ENCODE measurements at places on chromosomes 5 and 9.
A peak's percentile ranks its signal among the peaks of the same experiment; 100 is the strongest.

GRCh38 chr9:129172816-129173215, 5.2 kb downstream of the IER5L start:
- no peak for DNase-seq

GRCh38 chr5:168193493-168194250, 97.8 kb upstream of the WWC1 start:
- DNase-seq: no peak

DNA sequence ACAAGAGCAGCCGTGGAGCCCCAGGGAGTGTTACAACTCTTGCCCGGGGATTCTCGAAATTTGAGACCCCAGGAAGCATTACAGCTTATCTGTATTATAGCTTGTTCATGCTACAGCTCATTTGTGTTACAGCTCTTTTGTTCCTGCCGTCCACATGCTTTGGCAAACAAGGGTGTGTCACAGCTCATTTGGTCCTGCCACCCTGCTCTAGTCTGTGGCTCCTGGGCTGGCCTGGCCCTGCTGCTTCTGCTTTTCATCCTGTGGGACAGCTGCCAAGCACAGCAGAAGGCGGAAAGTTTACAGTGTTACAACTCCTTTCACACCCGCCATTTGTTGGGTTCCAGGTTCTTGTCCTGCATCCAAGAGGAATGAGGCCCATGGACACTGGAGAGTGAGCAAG, 685.0 kb downstream of the SLCO4C1 start:
- DNase-seq: no peak

DNA sequence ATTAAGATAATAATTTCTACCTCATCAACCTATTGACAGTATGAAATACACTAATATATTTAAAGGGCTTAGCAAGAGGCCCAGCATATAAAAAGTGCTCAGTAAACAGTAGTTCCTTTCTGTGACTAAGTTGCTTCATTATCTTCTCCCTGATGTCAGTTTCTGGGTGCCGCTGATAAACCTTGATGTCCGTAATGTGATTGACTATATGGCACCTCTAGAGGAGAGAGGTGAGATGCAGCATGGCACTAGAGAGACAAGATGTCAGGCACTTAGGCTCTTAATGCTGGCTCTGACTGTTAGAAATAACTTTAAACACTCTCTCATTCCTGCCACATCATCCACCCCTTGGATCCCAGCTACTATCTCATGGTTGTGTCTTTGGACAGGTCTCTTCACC, 455.9 kb upstream of the KLF4 start:
- DNase-seq: no peak

- DNase-seq: peak; percentile 91
Measured at GRCh38 chr9:115118879-115119218, 892 bp upstream of the TNC start.

DNA sequence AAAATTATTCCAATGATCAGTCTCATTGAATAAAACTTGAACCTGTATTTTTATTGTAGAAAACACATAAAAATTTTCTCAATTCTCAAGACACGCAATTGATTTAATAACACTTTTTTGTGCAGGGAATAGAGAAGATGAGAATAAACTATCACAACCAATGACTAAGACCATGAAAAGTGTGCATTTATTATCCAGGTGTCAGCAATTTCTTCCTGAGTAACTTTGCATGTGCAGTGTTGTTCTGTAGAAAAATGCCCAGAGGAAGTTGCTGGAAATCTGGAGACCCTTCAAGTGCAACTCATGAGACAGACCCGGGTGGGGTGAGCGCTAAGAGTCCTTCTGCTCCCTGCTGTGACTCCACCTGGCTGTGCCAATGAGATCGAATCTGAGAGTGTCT, 405.7 kb downstream of the SEMA5A start:
- no peak for DNase-seq

DNA sequence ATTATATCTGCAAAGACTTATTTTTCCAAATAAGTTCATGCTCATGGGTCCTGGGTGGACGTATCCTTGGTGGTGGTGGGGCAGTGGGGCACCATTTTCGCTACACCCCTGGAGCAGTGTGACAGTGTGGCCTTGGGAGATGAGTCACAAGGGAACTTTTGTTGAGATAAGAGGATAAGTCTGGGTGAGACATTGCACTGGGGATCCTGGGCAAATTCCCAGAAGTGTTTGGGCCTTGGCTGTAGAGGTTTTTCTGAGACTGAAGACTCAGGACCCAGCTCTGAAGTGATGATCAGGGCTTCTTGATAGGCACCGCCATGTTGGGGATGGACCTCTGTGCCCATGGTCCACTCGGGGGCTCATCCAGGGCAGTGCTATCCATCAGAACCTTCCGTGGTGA, 149.4 kb downstream of the MACROH2A1 start:
- no peak for DNase-seq

GRCh38 chr5:139079225-139079990, 118.8 kb downstream of the SIL1 start:
- no peak for DNase-seq

GRCh38 chr9:69655065-69655464, 17.1 kb downstream of the APBA1 start:
- no peak for DNase-seq

DNA sequence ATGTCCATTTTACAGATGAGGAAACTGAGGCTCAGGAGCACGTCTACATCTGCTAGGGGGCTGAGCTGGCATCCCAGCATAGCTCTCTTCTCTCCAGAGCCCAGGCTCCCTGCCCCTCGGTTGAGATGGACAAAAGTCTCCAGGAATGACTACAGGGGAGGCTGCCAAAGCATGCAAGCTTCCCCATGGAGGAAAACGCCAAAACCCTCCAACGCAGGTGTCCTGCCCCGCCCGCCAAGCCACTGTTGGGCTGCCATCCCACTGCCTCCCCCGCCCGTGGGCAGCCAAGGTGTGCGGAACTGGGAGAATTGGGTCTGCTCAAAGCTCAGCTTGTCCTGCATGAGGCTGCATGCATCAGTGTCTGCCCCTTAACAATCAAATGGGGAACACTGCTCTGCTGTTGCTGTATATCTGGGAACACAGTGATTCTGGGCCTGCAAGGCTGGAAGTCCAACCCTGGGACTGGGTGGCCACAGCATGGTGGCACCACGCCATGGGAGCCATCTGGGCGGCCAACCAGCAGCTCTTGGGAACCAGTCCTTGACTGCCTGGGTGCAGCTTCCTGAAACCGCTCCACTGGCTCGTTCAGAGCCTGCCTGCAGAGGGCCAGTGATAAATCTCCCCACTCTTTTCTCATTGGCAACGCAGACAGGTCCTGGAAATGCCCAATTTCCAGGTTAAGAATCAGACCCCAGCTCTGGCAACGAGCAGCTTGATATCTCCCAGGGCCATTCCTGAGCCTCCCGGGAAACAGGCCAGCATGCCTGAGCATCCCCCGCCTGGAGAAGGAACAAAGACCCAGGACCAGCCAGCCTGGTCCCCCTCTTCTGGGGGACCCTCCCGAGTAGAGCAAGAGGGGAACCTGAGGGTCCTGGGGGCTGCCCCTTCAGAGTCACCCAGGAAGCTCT, 3.5 kb downstream of the RALGDS start:
- no peak for DNase-seq

GRCh38 chr5:75113354-75114113, 61.2 kb upstream of the GCNT4 start:
- DNase-seq: no peak

- no peak for DNase-seq
Measured at GRCh38 chr5:69467442-69468225, 25.0 kb upstream of the OCLN start.

DNA sequence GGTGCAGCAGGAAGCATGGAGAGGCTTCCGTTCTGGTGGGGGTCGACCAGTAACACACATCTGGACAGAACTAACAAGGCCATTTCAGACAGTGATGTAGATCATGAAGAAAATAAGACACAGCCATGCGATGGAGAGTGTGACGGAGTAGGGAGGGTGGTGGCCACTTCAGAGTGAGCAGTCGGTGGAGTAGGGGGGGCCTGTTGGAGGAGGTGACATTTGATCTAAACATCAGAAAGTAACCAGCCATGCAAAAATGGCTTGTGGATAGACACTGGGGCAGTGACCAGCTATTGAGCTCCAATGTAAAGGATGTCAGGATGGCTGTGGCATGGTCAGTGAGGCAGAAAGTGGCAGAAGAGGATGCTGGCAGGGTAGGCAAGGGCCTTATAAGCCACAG, 65.9 kb downstream of the PPARGC1B start:
- no peak for DNase-seq

- no peak for DNase-seq
Measured at GRCh38 chr9:114313186-114313585, 9.7 kb upstream of the ORM1 start.

- no peak for DNase-seq
Measured at GRCh38 chr9:121770415-121771273, 119.2 kb downstream of the DAB2IP start.

- DNase-seq: no peak
Measured at GRCh38 chr5:164818445-164818844, 1313.0 kb downstream of the MAT2B start.

- peak; percentile 22 for DNase-seq
Measured at GRCh38 chr9:92328225-92328624, 2.5 kb downstream of the CENPP start.

- no peak for DNase-seq
Measured at GRCh38 chr5:173659423-173659822, 43.0 kb upstream of the BOD1 start.

- DNase-seq: no peak
Measured at GRCh38 chr5:123156577-123157296, 67.7 kb downstream of the PRDM6 start.

DNA sequence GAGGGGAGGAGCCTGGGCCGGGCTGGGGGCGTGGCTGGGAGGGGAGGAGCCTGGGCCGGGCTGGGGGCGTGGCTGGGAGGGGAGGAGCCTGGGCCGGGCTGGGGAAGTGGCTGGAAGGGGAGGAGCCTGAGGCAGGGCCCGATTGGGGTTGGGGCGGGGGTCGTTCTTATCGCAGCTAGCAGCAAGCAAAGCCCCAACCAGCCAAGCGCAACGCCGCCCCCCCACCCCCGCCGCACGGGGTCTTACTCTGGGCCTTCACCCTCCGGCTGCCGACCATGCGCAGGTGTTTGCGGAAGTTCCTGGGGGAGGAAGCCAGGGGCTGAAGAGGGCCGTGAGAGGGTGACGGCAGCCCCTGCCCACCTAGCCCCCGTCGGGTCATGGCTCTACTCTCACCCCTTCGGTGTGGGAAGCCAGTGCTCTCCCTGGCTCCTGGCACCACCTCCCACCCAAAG, 5.0 kb downstream of the NSMF start:
- no peak for DNase-seq

DNA sequence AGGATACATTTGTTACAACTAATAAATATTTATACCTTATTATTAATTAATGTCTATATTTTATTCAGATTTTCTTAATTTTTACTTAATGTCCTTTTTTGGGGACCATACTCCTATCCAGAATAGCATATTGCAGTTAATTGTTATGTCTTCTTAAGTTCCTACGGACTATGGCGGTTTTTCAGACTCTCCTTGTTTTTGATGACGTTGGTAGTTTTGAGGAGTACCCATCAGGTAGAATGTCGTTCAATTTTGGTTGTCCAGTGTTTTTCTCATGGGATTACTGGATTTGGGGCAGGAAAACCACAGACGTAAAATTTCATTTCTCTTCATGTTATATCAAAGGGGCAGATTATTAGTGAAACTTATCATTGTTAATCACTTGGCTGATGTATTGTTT, 223.7 kb downstream of the ISL1 start:
- DNase-seq: no peak

GRCh38 chr5:99000876-99001275, 72.1 kb upstream of the CHD1 start:
- no peak for DNase-seq

DNA sequence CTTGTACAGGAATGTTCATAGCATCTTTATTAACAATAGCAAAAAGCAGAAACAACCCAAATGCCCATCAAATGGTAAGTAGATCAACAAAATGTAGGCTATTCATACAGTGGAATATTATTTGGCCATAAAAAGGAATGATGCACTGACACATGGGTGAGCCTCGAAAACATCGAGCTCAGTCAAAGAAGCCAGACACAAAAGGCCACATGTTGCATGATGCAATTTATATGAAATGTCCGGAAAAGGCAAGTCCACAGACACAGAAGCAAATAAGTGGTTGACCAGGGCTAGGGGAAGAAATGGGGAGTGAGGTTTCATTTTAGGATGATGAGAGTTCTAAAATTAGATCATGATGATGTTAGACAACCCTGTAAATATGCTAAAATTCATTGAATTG, 16.5 kb upstream of the SLC2A8 start:
- no peak for DNase-seq

GRCh38 chr5:109035436-109035835, 287.7 kb downstream of the FER start:
- no peak for DNase-seq

- peak; percentile 10 for DNase-seq
Measured at GRCh38 chr5:164336906-164337305, 831.5 kb downstream of the MAT2B start.

DNA sequence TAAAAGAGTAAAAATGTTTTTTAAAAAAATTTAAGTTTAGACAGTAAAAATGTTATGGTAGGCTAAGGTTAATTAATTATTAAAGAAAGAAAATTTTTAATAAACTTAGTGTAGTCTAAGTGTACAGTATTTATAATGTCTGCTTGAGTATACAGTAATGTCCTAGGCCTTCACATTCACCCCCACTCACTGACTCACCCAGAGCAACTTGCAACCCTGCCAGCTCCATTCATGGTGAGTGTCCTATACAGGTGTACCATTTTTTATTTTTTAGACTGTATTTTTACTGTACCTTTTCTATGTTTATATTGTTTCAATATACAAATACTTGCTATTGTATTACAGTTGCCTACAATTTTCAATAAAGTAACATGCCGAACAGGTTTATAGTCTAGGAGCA, 234.1 kb downstream of the AUH start:
- peak; percentile 24 for DNase-seq
